ENCODE measurements at places on chromosomes 13 and 19.
A peak's percentile ranks its signal among the peaks of the same experiment; 100 is the strongest.

- DNase-seq = no peak
These were observed 6.2 kb downstream of the ABHD8 start for GRCh38 chr19:17296976-17297375.

- no peak for DNase-seq
These were observed 9.4 kb upstream of the KBTBD7 start for GRCh38 chr13:41203810-41204209.

DNA sequence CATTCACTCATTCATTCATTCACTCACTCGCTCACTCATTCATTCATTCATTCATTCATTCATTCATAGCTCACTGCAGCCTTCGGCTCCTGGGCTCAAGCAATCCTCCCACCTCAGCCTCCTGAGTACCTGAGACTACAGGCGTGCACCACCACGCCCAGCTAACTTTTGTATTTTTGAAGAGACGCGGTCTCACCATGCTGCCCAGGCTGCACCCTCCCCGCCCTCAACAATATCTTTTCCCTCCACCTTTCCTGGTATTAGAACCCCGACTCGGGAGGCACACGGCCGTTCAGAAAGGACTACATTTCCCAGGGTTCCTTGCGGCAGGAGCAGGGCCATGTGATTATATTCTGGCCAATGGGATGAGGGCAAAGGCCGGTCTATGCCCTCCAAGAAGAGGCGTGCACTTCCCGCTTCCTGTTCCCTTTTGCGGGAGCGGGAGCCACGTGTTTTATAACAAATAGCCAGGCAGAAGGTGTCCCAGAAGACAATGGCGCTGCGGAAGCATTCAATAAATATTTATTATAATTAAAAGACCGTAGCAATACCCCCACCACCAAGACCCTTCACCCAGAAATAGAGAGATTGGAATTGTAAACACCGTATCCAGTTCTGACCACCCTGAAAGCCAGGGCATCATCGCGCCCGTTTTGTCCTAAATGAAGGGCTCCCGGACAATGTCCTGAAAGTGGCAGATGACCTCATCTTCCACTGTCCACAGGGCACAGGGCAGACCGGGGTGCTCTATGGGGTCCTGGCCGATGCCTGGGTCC lies 15.9 kb downstream of the TICAM1 start:
- peak; percentile 94 for DNase-seq

DNA sequence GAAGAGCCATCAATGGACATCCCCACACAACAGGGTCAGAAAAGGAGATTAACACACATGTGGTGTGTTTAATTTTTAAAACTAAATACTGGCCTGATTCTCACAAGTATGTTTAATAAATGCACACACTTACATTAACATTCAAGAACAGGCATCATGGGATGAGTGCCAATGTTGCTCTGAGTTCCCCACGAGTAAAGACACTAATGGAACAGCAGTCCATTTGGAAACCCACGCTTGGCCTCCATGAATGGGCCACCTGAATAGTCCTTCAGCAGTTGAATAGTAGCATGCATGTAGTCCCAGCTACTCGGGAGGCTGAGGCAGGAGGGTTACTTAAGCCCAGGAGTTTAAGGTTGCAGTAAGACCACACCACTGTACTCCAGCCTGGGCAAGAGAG lies 195.2 kb upstream of the IPO5 start:
- DNase-seq = no peak

- no peak for DNase-seq
These were observed 773.2 kb upstream of the SLC10A2 start for GRCh38 chr13:103839460-103839859.

DNA sequence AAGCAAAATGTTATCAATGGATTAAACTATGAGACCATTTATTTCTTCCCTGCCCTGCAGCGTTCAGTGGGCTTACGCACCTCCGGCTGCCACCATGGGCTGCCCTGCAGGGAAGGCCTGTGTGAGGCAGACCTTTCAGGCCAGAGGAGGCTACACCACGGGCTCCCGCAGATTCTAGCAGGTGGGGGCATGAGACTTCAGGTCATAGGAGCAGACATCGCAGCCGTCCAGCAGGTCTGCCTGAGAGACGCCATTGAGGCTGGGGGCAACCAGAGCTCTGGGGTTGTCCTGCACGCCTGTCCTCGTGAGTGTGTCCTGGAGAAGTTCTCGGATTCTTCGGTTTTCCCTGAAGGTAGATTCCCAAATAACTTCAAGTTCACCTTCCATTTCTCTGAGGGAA lies 9.4 kb upstream of the SLC7A9 start:
- no peak for DNase-seq

DNA sequence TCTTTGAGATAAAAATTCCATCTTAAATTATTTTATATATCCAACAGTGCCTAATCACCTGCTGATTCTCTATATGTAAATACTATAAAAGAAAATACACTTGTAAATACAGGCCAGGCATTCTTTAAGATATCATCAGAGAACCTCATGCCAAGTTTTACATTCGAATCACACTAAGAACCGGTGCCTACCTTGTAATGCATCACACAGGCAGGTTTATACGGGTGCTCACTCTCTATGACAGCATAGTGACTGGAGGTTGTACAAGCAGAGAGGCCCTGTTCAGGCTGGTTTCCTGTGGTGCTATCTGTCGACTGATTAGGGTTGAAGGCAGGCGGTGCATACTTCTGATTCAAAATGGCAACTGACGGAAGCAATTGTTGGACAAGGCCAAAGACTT lies 141.3 kb upstream of the FBXL3 start:
- no peak for DNase-seq

- DNase-seq = no peak
These were observed 368.3 kb downstream of the IRS2 start for GRCh38 chr13:109418111-109418510.

GRCh38 chr19:19459707-19460251 lies 54.3 kb downstream of the GATAD2A start:
- no peak for DNase-seq

- no peak for DNase-seq
These were observed 812.8 kb upstream of the SLC10A2 start for GRCh38 chr13:103878891-103879605.

DNA sequence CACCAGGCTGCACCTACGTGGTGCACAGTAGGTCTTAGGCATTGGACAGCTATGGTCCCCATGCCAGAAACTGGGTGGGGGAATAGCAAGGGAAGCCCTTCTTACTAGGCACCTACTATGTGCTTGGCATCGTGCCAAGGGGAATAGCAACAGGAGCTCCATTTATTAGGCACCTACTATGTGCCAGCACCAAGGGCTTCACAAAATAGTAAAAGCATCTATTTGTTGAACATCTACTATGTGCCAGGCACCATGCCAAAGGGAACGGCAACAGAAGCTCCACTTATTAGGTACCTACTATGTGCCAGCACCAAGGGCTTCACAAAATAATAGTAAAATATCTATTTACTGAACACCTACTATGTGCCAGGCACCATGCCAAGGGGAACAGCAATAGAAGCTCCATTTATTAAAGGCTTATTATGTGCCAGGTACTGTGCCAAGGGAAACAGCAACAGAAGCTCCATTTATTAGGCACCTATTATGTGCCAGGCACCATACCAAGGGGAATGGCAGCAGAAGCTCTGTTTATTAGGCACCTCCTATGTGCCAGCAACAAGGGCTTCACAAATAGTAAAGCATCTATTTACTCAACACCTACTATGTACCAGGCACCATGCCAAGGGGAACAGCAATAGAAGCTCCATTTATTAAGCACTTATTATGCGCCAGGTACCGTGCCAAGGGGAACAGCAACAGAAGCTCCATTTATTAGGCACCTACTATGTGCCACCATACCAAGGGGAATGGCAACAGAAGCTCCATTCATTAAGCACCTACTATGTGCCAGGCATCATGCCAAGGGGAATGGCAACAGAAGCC lies 108.5 kb downstream of the PTPRS start:
- no peak for DNase-seq

GRCh38 chr13:43751624-43752023 lies 35.1 kb downstream of the ENOX1 start:
- no peak for DNase-seq

DNA sequence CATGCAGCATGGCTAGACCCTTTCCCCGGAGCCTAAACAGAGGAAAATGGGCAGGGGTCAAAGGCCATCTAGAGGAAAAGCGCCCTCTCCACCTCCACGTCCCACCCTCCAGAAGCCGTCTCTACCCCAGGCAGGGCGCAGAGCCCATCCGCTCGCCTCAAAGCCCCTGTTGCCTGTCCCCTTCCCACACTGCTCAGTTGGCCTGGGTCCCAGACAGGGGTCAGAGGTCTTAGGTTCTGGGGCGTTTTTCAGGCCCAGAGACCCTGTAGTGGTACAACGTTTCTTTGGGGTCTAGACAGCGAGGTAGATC lies 285 bp downstream of the TMEM143 start:
- no peak for DNase-seq

- DNase-seq = no peak
These were observed 9.0 kb downstream of the NFIX start for GRCh38 chr19:13004273-13004672.

DNA sequence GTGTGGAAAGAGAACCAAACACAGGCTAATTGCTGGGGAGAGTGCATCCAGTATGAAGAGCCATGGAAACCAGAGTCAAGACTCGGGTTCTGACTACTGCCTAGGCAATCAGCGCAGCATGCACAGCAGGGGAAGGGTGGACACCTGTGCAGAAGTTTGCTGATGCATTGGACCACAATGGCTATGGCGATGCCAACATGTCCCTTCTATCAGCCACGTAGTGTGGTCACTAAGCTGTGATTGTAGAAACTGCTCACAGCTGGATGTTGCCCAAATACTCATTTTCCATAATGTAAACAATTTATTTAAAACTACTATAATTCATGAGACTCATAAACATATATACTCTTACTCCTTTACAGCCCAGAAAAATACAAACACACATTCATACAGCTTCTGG lies 1718.2 kb downstream of the EFNB2 start:
- peak; percentile 26 for DNase-seq

- no peak for DNase-seq
These were observed 735 bp upstream of the FLT1 start for GRCh38 chr13:28495538-28496187.

- peak; percentile 73 for DNase-seq
These were observed 442 bp upstream of the FGF14 start for GRCh38 chr13:102402290-102402689.

DNA sequence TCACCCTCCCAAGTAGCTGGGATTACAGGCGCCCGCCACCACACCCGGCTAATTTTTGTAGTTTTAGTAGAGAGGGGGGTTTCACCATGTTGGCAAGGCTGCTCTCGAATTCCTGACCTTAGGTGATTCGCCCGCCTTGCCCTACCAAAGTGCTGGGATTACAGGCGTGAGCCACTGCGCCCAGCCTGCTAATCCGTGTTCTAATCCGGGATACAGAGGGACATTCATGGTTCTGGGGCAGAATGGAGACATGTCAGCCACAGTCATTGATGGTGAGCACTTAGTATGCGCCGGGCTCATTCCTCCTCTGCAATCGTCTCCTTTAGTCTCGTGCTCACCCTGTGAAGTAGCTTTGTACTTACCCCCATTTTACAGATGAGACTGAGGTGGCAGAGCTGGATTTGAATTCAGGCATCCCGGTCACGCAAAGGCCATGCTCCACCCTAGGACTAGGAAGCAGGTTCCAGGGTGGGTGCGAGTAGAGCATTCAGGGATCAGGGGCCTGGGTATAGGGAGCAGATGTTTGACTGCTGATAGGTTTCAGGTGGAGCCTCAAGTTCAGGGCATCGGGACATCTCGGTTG lies 8.2 kb downstream of the RRAS start:
- no peak for DNase-seq

DNA sequence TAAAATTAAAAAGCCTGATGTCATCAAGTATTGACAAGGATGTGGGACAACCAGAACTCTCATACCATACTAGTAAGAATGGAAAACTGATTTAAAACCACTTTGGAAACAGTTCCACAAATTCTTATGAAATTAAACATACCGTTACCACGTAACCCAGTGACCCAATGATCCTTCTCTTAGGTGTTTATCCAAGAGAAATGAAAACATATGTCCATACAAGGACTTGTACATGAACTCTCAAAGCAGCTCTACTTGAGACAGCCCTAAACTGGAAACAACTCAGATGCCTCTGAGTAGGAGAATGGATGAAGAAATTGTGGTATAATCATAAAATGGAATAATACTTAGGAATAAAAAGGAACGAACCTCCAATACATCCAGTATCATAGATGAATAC lies 27.6 kb downstream of the SLC6A16 start:
- DNase-seq = no peak

DNA sequence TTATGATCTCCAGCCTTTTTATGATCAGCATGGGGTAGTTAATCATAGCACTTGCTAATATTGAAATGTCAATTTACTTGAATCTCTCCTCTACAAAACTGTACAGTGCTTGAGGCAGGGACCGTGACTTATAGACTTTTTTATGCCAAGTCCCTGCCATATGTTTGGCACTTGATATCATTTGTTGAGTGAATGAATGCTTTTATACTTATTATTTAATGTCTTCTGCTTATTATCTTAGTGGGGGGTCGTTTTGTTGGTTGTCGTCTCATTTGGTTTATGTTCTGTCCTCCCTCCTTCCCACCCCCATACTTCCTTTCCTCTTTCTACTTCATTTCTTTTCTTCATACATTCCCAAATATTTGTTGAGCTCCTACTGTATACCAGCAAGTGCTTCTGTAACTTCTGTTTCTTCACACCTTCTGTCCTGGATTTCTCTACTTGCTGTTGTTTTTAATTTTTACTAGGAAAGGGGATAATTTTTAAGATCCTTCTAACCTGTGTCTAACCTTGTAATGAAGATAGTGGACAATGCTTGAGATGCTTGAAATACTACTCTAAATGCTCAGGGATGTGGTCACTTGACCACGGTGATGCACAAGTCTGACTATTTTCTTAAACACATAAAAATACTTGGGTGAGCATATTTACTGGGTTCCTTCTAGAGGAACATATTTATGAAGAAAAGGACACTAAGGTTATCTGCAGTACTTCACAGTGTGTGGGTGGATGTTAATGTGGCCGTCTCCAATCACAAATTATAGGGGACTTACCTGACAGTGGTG lies 223.8 kb downstream of the TDRD3 start:
- no peak for DNase-seq

- DNase-seq = no peak
These were observed 666.6 kb downstream of the SLITRK1 start for GRCh38 chr13:83215627-83216026.

- DNase-seq = no peak
These were observed 13.7 kb downstream of the PPFIA3 start for GRCh38 chr19:49132974-49133609.

GRCh38 chr19:7366701-7367420 lies 18.1 kb downstream of the ARHGEF18 start:
- DNase-seq = no peak

All from COR-L47 (cell line).